ENCODE measurements at places on chromosomes 4 and X.

DNA sequence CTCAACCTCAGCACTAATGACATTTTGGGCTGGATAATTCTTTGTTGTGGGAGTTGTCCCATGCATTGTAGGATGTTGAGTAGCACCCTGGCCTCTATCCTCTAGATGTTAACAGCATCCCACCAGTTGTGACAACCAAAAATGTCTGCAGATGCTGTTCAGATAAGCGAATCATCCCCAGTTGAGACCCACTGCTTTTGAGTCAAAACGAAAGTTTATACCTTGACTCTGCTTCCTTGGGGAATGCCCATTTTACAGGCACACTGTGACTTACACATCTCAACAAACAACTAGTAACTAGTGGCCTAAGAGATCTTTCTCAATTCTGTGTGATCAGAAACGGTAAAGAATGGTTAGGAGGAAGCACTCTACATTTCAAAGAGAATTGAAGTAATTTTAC is 37.0 kb downstream of the SEPSECS start:
- H3K27me3 ChIP-seq, result no peaks in the 10 kb centered on the region
- DNase-seq, result no peak
- no peak overlapping the region for H3K4me3 ChIP-seq
- H3K27ac ChIP-seq, result no peak overlapping the region
- peaks cover 21% of the 10 kb centered on the region for H3K36me3 ChIP-seq

DNA sequence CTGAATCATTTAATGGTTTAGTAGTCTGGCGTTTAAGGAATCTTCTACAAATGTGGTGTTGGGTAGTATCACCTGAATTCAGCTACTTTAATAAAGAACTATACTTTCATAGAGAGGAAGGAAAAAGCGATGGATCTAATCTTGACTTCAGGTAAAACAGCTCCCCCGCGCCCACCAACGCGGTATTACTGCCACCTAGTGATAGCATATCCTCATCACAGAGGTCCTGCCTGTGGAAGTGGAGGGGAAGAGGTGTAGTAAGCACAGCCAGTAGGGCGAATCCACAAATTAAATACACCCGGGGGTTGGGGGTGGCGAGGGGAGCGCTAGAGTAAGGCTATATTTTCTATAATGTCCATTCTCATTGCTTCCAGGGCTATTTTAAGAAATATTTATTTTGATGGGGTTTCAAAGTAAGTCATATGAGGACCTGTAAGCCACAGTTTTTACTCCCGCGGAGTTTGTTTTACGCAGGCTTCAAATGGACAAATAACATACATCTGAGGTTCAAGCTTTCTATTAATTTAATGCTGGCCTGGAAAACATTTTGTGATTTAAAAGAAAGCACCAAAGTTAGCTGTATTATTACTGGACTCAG is 8.3 kb upstream of the DAPP1 start:
- H3K27me3 ChIP-seq, result peaks cover 2% of the 10 kb centered on the region
- peaks cover 14% of the 10 kb centered on the region for H3K4me1 ChIP-seq
- DNase-seq, result peak; percentile 69

DNA sequence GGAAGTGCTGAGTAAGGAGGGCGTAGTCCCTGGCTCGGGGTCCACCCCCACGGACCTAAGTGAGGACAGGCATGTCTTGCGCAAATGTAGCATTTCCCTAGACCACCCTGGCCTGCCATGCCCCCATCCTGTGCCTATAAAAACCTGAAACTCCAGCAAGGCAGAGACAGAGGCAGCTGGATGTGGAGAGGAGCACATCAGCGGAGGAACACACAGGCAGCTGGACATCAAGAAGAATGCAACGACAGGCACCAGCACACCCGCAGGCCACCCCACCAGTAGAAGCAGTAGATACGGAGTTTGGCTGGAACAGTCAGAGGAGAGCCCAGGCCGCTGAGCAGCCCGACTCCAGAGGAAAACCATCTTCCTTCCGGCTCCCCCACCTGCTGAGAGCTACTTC is 345.9 kb downstream of the FSTL5 start:
- H3K4me1 ChIP-seq, result no peaks in the 10 kb centered on the region
- no peak overlapping the region for H3K4me3 ChIP-seq
- no peak for DNase-seq
- H3K36me3 ChIP-seq, result no peaks in the 10 kb centered on the region
- no peaks in the 10 kb centered on the region for H3K27me3 ChIP-seq

- no peak for DNase-seq
- no peak overlapping the region for H3K27ac ChIP-seq
- H3K36me3 ChIP-seq, result no peaks in the 10 kb centered on the region
- H3K27me3 ChIP-seq, result peaks cover 2% of the 10 kb centered on the region
These were observed 37.6 kb downstream of the MAGEA9 start for GRCh38 chrX:149819371-149819770.

DNA sequence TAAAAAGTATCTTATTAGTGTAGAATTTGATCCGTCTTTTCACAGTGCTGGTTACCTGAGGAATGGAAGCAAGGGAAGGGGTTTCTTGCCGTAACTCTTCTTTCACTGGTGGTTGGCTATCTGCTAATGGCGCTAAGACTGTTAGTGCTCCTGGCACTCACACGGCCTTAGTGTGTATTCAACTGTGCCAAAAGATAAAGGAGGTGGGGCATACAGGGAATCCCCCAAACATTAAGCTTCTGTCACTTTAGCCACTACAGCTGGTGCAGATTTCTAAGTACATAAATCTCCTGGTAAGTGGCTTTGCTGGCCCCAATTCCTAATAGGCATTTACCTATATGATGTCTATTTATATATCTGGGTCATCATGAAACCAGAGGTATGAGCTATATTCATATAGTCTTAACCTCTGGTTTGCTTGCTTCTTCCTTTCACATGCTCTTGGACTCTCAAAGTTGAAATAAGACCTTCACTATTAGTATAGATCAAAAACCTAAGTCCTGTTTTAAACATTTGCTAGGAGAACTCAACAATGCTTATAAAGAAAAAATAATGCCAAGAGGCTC is 95.1 kb downstream of the TSPAN7 start:
- DNase-seq, result no peak
- H3K4me1 ChIP-seq, result no peaks in the 10 kb centered on the region
- H3K27me3 ChIP-seq, result peaks cover 5% of the 10 kb centered on the region
- H3K4me3 ChIP-seq, result no peak overlapping the region

DNA sequence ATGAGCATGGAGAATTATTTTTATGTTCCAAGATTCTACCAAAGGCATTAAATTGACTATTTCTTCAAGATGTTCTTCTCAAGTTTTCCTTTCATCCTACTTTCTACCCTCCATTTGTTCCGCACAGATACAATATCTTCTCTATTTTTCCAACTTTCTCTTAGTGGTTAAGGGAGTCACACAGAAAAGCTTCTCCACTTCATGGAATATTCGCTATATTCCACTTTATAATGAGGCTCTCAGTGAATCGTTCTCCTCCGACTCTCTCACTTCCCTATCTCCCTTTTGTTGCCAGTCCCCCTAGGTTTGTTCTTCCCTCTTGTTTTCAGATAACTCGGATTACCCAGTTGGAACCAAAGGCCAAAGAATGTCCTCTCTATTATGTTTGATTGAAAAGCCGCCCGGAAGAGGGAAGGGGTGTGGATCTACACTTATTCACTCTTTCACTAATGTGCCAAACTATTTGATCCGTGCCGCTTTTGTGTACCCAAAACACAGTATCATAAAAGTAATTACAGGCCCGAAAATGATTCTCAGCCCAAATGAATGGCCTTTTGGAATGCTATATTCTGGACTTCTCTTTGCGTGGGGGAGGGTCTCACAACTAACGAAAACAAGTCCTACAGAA is 1.2 kb downstream of the SH3D19 start:
- DNase-seq, result no peak
- H3K36me3 ChIP-seq, result peaks cover 3% of the 10 kb centered on the region
- peaks cover 19% of the 10 kb centered on the region for H3K27me3 ChIP-seq
- peaks cover 2% of the 10 kb centered on the region for H3K4me1 ChIP-seq
- no peak overlapping the region for H3K27ac ChIP-seq

- DNase-seq, result no peak
- H3K27ac ChIP-seq, result no peak overlapping the region
- no peaks in the 10 kb centered on the region for H3K36me3 ChIP-seq
- H3K27me3 ChIP-seq, result peaks cover 2% of the 10 kb centered on the region
- H3K4me3 ChIP-seq, result no peak overlapping the region
- no peaks in the 10 kb centered on the region for H3K4me1 ChIP-seq
These were observed 157.6 kb downstream of the ZNF518B start for GRCh38 chr4:10299601-10300000.

GRCh38 chrX:10847333-10847732 is 226.9 kb upstream of the MID1 start:
- no peak overlapping the region for H3K4me3 ChIP-seq
- DNase-seq, result no peak
- H3K36me3 ChIP-seq, result no peaks in the 10 kb centered on the region

GRCh38 chr4:127448986-127449385 is 183.8 kb upstream of the INTU start:
- no peaks in the 10 kb centered on the region for H3K27me3 ChIP-seq
- no peaks in the 10 kb centered on the region for H3K4me1 ChIP-seq
- H3K27ac ChIP-seq, result no peak overlapping the region

DNA sequence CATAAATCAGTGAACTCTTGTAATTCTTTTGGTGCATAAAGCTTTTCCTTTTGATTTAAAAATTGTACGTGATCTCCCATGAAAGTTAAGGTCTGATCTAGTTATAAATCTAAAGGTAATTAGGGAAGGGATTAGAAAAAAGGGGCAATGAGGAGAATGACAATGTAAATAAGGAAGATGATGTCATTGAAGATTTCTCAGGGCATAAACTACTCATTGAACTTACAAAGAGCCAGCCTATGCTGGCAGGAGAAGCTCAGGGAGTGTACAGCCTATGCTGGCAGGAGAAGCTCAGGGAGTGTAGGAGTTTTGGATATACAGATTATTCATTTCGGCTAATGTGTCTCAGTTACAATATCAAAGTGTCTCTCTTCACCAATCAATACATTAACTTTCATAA is 1533.5 kb upstream of the ADGRL3 start:
- no peaks in the 10 kb centered on the region for H3K36me3 ChIP-seq
- no peak overlapping the region for H3K27ac ChIP-seq
- no peaks in the 10 kb centered on the region for H3K27me3 ChIP-seq

- DNase-seq, result no peak
- H3K4me3 ChIP-seq, result no peak overlapping the region
- peaks cover 4% of the 10 kb centered on the region for H3K27me3 ChIP-seq
These were observed 21.3 kb downstream of the PLRG1 start for GRCh38 chr4:154528869-154529268.

GRCh38 chr4:25875281-25875745 is 12.5 kb upstream of the SEL1L3 start:
- H3K36me3 ChIP-seq, result peaks cover 3% of the 10 kb centered on the region
- no peaks in the 10 kb centered on the region for H3K27me3 ChIP-seq
- H3K27ac ChIP-seq, result peak overlapping the region; percentile 100
- H3K4me3 ChIP-seq, result peak overlapping the region; percentile 51
- DNase-seq, result no peak

GRCh38 chr4:99868126-99868596 is 26.1 kb downstream of the LAMTOR3 start:
- DNase-seq, result no peak
- H3K27ac ChIP-seq, result peak overlapping the region; percentile 10
- H3K4me3 ChIP-seq, result no peak overlapping the region
- H3K36me3 ChIP-seq, result peaks cover 30% of the 10 kb centered on the region
- H3K4me1 ChIP-seq, result no peaks in the 10 kb centered on the region
- H3K27me3 ChIP-seq, result no peaks in the 10 kb centered on the region

GRCh38 chrX:36388901-36389300 is 469.4 kb downstream of the CFAP47 start:
- H3K4me3 ChIP-seq, result no peak overlapping the region
- no peak overlapping the region for H3K27ac ChIP-seq
- H3K27me3 ChIP-seq, result no peaks in the 10 kb centered on the region
- DNase-seq, result no peak
- H3K36me3 ChIP-seq, result no peaks in the 10 kb centered on the region

GRCh38 chrX:283115-283845 is 2.1 kb downstream of the PLCXD1 start:
- peak overlapping the region; percentile 72 for H3K27ac ChIP-seq
- H3K27me3 ChIP-seq, result no peaks in the 10 kb centered on the region
- peaks cover 2% of the 10 kb centered on the region for H3K36me3 ChIP-seq
- peak overlapping the region; percentile 92 for H3K4me3 ChIP-seq
- peak; percentile 76 for DNase-seq

GRCh38 chr4:175253184-175253902 is 335.2 kb downstream of the ADAM29 start:
- H3K4me3 ChIP-seq, result no peak overlapping the region
- peak overlapping the region; percentile 35 for H3K27ac ChIP-seq
- no peak for DNase-seq
- peaks cover 2% of the 10 kb centered on the region for H3K36me3 ChIP-seq
- peaks cover 3% of the 10 kb centered on the region for H3K4me1 ChIP-seq
- no peaks in the 10 kb centered on the region for H3K27me3 ChIP-seq

GRCh38 chr4:99536271-99536670 is 25.4 kb downstream of the C4orf17 start:
- H3K27ac ChIP-seq, result no peak overlapping the region
- H3K4me1 ChIP-seq, result no peaks in the 10 kb centered on the region
- H3K27me3 ChIP-seq, result peaks cover 11% of the 10 kb centered on the region
- H3K36me3 ChIP-seq, result no peaks in the 10 kb centered on the region
- no peak for DNase-seq
- no peak overlapping the region for H3K4me3 ChIP-seq

- no peak overlapping the region for H3K27ac ChIP-seq
- H3K27me3 ChIP-seq, result no peaks in the 10 kb centered on the region
- H3K4me1 ChIP-seq, result no peaks in the 10 kb centered on the region
- H3K4me3 ChIP-seq, result no peak overlapping the region
- no peak for DNase-seq
These were observed 236.6 kb upstream of the ANKRD50 start for GRCh38 chr4:124948976-124949597.

- no peaks in the 10 kb centered on the region for H3K4me1 ChIP-seq
- no peak for DNase-seq
- no peak overlapping the region for H3K4me3 ChIP-seq
- no peaks in the 10 kb centered on the region for H3K36me3 ChIP-seq
- H3K27me3 ChIP-seq, result no peaks in the 10 kb centered on the region
- no peak overlapping the region for H3K27ac ChIP-seq
These were observed 16.9 kb downstream of the LHFPL1 start for GRCh38 chrX:112662559-112663427.

All from memory B cell (primary cell).